ENCODE measurements at places on chromosomes 6 and 20. TPM values are rescaled to one million over a fixed set of nuclear protein-coding genes. Genes with fewer than 3 reads are reported as not detected.

DNA sequence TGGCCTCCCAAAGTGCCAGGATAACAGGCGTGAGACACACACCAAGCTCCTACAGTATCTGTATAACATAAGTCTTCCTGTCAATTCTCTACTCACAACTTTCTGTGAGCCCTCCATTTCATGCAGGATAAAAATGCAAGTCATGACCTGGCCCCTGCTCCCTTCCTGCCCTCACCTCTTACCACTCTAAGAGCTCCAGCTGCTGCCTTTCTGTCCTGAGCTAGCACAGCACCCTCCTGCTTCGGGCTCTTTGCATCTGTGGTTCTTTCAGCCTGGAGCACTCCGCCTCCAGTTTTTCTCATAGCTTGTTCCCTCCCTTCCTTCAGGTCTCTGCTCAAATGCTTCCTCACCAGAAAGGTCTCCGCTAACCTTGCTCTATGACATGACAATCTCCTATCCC is 23.7 kb upstream of the TRPC4AP start:
- no peak overlapping the region for H3K27ac ChIP-seq
- H3K36me3 ChIP-seq = peaks cover 32% of the 10 kb centered on the region

- no peaks in the 10 kb centered on the region for H3K27me3 ChIP-seq
- H3K27ac ChIP-seq = no peak overlapping the region
- DNase-seq = no peak
- H3K36me3 ChIP-seq = no peaks in the 10 kb centered on the region
- H3K4me1 ChIP-seq = no peaks in the 10 kb centered on the region
- no peak overlapping the region for H3K4me3 ChIP-seq
Measured at GRCh38 chr6:154226461-154226860, 130.1 kb downstream of the IPCEF1 start.

DNA sequence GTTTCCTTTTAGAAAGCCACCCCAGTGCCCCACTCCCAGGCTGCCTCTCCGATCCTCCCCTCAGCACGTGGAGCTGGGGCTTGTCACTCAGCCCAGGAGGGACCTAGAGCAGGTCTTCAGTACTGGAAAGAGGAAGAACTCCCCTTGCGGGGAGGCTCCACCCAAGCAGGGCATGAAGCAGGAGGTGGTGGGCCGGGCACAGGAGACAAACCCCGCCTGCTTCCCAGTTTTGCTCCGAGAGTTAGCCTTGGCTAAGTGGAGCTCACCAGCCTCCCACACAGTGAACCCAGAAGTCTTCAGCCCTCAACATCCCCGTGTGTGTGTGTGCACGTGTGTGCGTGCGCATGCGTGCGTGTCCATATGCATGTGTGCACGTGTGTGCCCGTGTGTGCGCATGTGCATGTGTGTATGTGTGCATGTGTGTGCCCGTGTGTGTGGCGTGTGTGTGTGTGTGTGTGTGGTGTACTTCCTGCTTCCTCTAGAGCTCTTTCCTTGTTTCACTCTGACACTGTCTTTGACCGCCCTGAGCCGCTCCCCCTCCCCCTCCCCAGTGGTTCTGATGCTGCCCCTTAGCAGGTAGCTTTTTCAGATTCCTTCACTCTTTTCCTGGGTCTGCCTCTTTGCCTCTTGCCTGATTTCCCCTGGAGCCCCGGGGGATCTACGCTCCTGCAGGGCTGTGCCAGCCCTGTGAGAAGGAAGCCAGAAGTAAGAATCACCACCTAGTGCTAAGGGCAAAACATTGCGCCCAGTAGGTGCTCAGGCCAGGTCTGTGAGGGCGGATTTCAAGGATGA is 239.8 kb downstream of the CDC5L start:
- H3K36me3 ChIP-seq = no peaks in the 10 kb centered on the region
- peaks cover 9% of the 10 kb centered on the region for H3K27me3 ChIP-seq

DNA sequence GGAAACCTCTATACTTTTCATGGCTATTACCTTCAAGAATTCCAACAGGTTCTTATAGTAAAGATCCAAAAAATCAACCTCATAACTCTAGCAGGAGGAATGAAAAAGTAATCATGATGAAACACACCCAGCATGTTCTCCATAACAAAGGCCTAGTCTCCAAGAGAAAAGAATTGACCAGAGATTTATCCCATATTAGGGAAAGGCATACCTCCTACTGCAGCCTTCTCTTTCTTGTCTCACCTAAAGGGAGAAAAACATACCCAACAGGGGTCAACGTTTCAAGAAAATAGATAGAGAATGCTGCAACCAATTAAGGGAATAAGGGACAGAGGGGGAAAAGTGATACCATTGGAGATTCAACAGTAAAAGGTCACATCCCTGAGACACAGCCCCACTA is 262.5 kb downstream of the FRK start:
- H3K4me3 ChIP-seq = no peak overlapping the region
- no peak for DNase-seq
- H3K36me3 ChIP-seq = no peaks in the 10 kb centered on the region
- no peaks in the 10 kb centered on the region for H3K4me1 ChIP-seq
- H3K27ac ChIP-seq = no peak overlapping the region

GRCh38 chr6:69220375-69220774 is 576.4 kb downstream of the LMBRD1 start:
- no peaks in the 10 kb centered on the region for H3K36me3 ChIP-seq
- H3K4me3 ChIP-seq = no peak overlapping the region
- H3K4me1 ChIP-seq = no peaks in the 10 kb centered on the region
- no peaks in the 10 kb centered on the region for H3K27me3 ChIP-seq
- DNase-seq = no peak

- no peak for DNase-seq
- no peak overlapping the region for H3K27ac ChIP-seq
- H3K36me3 ChIP-seq = peaks cover 80% of the 10 kb centered on the region
- H3K27me3 ChIP-seq = no peaks in the 10 kb centered on the region
- no peak overlapping the region for H3K4me3 ChIP-seq
Measured at GRCh38 chr20:37189416-37190016, 10.2 kb upstream of the MROH8 start.

The CST4 gene
- total RNA-seq = not detected

DNA sequence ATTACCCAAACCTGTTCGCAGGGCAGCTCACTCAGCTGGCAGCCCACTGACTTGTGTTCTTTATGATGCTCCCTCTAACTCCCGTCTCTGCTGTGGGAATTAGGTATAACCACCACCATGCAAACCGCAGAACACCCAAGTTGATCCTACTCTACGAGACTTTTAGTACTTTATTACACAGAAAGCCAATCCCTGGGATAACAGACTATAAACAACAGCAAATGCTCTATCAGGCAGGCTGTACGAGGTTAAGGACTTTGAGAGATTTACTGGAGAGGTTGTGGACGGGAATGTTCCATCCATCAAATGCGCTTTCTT is 241.1 kb downstream of the FOXC1 start:
- no peaks in the 10 kb centered on the region for H3K27me3 ChIP-seq
- H3K4me1 ChIP-seq = no peaks in the 10 kb centered on the region
- no peak for DNase-seq
- no peak overlapping the region for H3K27ac ChIP-seq
- H3K36me3 ChIP-seq = no peaks in the 10 kb centered on the region

The TRERF1 gene
- 5.3 TPM for total RNA-seq

GRCh38 chr6:138227316-138227781 is 9.1 kb upstream of the PBOV1 start:
- peaks cover 17% of the 10 kb centered on the region for H3K4me1 ChIP-seq
- H3K4me3 ChIP-seq = no peak overlapping the region
- no peak overlapping the region for H3K27ac ChIP-seq
- no peaks in the 10 kb centered on the region for H3K27me3 ChIP-seq
- peaks cover 7% of the 10 kb centered on the region for H3K36me3 ChIP-seq

GRCh38 chr6:70353448-70353847 is 50.6 kb upstream of the COL9A1 start:
- H3K36me3 ChIP-seq = no peaks in the 10 kb centered on the region
- no peak for DNase-seq

DNA sequence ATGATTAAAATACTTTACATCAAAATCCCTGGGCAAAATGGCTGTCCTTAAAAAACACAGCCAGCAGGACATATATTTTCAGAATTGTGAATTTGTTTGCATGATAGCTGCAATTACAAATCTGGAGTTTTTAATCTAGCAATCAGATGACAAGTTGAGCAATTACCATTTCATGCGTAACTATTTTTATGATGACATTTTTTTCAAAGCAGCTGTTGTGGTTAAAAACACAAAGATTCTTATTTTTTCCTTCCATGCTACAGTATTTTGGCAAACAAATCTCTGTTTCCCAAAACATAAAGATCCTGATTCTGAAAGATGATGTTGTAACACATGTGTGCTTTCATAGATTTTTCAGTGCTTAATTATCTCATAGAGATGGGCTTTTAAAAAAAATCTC is 90.2 kb downstream of the PHACTR1 start:
- no peak overlapping the region for H3K4me3 ChIP-seq
- no peaks in the 10 kb centered on the region for H3K4me1 ChIP-seq
- no peak overlapping the region for H3K27ac ChIP-seq
- no peak for DNase-seq
- H3K27me3 ChIP-seq = no peaks in the 10 kb centered on the region
